ENCODE measurements at places on chromosomes 11 and 22.
A peak's percentile ranks its signal among the peaks of the same experiment; 100 is the strongest.

- DNase-seq, result no peak
Measured at GRCh38 chr11:126277780-126278179, 5.1 kb upstream of the TIRAP start.

DNA sequence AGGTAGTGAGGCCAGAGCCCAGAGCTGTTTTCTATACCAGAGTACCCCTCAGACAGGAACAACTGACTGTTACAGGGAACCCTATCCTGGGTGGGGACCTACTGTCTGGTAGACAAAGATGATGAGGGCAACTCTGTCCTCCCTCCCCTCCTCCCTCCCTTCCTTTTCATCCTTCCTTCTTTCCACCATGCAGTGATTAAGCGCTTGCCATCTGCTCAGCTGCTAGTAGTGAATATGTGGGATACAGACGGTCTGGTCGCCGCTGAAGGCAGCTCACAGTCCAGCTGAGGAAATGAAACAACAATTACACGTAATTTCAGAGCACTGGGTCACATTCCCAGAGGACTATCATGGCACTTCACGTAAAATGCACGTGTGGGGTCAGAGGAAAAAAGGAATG, 597.1 kb downstream of the BUD13 start:
- DNase-seq, result no peak

DNA sequence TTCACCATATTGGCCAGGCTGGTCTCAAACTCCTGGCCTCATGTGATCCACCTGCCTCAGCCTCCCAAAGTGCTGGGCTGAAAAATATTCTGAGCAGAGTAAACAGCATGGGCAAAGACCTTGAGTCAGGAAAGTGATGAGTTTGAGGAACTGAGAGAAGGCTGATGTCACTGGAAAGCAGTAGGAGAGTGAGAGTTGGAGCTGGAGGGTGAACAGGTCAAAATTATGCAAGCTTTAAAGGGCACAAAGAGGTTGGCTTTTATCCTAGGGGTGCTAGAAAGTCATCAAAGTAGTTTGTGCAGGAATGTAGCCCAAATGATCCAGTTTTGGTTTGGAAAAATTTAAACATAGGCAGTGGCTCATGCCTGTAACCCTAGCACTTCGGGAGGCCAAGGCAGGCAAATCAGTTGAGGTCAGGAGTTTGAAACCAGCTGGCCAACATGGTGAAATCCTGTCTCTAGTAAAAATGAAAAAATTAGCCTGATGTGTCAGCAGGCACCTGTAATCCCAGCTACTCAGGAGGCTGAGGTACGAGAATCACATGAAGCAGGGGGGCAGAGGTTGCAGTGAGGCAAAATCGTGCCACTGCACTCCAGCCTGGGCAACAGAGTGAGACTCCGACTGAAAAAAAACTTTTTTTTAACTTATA, 44.7 kb upstream of the CXCR5 start:
- DNase-seq, result no peak

DNA sequence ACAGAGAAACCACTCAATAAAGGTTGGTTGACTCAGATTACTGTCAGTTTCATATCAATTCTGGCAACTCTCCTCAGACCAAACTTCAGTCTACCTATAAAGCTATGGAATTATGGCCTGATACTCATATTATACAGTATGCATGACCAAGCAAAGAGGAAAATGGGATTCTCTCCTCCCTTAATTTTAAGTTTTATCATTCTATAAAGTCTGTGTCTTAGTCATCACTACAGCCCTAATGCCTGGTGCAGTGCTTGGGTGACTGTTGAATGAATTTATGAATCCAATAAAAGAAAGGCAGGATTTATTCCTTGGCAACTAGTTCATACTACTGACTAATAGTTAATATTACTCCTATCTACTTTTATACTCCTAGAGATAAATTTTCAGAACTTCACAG, 37.6 kb upstream of the GRAMD1B start:
- no peak for DNase-seq

DNA sequence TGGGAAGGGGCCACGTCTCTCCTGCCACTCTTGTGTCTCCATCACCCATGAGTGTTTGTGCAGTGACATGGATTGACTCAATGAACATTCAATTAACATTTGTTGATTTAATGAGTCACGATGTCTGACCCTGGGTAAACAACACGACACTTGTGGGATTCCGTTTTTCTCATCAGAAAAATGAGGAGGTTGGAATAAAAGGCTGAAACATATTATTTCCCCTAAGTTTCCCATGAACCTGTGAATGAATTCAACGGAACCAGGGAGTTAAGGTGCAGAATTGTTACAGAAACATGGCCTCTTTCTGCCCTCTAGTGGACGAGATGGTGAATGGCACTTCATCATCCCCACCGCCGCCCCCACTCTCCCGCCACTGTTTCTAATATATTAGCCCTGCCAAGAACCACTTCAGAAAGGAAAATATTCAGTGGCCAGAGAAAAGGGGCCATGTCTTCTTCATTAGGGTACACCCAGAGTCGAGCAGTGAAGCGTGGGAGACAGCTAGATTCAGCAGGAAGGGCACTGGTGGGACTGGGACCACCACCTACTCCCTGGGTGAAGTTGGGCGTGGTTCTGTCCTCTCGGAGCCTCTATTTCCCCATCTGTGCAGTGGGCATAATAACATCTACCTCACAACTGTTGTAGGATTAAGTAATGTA, 46.3 kb upstream of the SYT13 start:
- peak; percentile 28 for DNase-seq

GRCh38 chr11:15991215-15991614, 365.1 kb downstream of the SOX6 start:
- DNase-seq, result no peak

DNA sequence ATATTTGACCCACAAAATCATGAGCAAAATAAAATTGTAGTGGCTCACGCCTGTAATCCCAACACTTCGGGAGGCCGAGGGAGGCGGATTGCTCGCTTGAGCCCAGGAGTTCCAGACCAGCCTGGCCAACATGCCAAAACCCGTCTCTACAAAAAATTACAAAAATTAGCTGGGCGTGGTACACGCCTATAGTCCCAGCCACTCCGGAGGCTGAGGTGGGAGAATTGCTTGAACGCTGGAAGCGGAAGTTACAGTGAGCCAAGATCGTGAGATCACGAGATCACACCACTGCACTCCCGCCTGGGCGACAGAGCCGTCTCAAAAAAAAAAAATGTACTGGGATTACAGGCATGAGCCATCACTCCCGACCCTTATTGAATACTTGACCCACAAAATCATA, 2.0 kb upstream of the RRAS2 start:
- no peak for DNase-seq

DNA sequence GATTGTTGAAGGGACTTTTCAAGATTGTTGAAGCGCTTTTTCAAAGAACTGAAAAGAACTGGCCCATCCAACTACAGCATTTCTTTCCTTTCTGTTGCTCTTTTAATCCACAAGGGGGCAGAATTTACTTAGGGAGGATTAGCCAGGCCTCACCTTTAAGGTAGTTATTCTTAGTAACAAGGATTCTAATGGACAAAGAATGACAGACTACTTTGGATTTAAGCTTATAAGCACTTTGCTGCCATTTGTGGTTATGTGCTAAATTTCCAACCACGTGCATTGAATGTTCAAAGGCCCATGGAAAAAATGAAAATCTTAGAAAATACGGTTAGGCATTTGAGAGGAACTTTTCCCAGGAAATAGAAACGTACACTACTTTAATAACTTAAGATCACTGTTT, 49.5 kb upstream of the HSPA8 start:
- DNase-seq, result peak; percentile 43

DNA sequence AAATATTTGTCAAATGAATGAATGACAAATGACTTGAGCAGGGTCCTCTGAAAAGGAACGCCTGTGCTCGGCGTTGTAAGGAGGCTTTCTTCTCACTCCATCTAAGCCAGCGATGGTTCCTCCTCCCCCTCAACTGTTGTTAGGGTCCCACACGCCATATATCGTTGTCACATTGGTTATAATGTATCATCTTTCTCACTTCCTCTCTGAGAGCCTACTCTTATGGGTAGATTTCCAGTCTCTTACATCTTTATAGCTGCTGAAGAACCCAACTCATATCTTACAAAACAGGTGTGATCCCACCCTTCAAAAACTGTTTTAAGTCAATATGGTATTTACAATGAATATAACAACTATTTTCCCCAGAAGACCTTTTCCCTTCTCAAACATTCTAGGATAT, 81.5 kb downstream of the NAV2 start:
- DNase-seq, result no peak

DNA sequence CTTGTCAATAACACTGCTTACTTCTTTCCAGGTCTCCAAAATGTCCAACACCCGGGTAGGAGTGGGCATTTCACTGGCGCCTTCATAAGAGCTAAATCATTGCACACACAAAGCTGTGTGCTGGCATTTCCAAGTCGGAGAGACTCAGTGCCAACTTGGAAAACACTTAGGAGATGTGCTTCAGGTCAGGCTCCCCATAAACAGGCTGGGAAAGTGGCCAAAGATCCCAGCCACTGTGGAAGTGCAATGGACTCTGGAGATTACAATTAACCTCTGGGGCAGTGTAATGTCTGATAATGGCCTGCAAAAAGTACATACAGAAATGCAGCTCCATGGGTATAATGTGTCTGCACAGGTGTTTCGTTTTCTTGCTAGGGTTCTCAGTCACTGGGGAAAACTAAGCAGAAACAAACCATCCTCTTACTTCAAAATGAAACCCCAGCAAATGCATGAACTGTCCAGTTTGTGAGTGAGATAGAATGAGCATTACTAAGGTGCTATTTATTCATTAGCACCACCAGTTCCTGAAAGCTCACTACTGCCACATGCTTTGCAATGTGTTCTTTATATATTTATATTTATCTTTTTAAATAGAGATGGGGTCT, 79.0 kb downstream of the ABTB2 start:
- DNase-seq, result no peak

- DNase-seq, result no peak
Measured at GRCh38 chr11:12224537-12224893, 114.1 kb downstream of the MICAL2 start.

DNA sequence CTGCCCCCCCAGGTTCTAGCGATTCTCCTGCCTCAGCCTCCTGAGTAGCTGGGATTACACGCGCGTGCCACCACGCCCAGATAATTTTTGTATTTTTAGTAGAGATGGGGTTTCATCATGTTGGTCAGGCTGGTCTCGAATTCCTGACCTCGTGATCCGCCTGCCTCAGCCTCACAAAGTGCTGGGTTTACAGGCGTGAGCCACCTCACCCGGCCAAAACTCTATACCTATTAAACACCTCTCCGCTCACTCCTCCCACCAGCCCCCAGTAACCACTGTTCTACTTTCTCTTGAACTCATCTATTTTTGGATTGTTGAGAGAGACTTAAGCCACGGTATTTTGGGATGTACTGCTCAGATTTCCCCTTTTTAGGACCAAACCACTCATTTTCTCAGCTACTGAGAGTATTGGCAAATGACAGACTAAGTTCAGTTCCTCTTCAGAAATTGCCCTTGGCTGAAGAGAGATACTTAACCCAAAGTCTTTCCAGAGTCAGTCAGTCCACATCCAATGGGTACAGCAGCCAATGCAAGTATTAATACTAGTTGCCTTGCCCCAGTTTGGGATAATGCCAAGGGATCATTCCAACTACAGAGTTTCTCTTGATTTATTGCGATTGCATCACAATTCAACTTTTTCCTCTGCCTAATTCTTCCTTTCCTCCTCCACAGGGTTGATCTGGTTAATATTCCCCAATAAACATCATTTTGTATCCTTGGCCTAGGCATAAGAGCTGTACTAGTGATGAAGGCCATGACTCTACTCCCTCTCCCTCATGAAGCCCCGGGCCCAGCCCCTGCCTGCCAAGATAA, 36.8 kb upstream of the CSTF3 start:
- DNase-seq, result no peak

- DNase-seq, result peak; percentile 98
Measured at GRCh38 chr22:24996420-24996952, 44.0 kb downstream of the KIAA1671 start.

- DNase-seq, result no peak
Measured at GRCh38 chr22:50702261-50702671, 29.6 kb downstream of the SHANK3 start.

DNA sequence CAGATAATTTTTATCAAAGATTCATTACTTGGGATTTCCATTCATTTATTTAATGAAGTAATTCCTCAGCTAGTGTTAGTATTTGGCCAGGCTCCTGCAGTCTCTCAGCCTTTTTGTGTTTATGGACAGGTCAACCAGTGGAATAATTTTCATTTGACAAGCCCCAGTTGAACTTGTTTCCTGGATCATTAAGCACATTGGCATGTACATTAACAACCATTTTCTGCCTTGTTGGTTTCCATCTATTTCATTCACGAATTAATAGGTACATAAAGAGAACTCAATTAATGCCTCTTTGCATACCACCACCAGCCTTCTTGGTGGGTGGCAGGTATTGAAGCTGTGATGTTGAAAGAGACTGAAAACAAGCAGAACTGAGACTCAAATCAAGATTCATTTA, 745.2 kb downstream of the KCNA4 start:
- DNase-seq, result no peak

- no peak for DNase-seq
Measured at GRCh38 chr11:24872186-24872585, 375.3 kb downstream of the LUZP2 start.

GRCh38 chr11:22349491-22349890, 11.3 kb downstream of the SLC17A6 start:
- DNase-seq, result no peak

DNA sequence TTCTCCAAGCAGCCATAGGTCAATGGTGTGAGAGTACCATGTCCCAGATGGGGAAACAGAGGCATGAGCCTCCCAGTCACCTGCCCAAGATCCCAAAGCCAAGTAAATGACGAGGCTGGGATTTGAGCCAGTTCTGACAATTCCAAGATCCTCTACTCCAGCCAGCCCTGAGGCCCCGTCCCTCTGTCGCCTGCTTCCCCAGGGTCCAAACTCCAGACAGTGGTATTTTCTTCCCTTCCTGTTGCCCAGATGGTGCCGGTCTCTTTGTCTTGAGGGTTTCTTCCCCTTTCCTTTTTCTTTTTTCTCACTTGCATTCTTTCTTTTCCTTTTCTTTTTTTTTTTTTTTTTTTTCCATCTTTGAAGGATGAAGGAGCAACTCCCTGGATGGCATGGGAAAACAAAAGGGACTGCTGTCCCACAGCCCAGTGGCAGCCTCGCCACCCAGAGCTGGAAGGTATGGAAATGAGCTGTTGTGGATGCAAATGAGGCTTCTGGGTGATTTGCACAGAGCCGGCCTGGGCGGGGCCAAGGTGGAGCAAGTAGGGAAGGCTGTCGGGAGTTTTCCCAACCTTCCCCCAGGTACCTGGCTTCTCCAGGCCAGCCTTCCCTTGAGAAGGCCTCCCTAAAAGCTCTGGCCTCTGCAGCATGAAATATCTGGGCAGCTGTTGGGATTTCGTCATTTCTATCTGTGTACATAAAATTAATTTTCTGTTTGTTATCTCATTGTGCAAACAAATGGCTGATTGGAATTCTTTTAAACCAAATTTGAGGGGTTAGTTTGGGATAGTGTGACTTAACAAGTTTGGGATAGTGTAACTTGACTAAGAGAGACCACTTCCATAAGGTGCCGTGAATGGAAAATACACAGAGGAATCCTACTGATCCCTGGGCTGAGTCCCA, 146.8 kb downstream of the MN1 start:
- DNase-seq, result no peak

- DNase-seq, result no peak
Measured at GRCh38 chr11:12273618-12273995, 103.8 kb upstream of the PARVA start.
